Lung microvascular endothelial cell (primary cell): ENCODE measurements at places on chromosomes 2 and 18.
A peak's percentile ranks its signal among the peaks of the same experiment; 100 is the strongest.

DNA sequence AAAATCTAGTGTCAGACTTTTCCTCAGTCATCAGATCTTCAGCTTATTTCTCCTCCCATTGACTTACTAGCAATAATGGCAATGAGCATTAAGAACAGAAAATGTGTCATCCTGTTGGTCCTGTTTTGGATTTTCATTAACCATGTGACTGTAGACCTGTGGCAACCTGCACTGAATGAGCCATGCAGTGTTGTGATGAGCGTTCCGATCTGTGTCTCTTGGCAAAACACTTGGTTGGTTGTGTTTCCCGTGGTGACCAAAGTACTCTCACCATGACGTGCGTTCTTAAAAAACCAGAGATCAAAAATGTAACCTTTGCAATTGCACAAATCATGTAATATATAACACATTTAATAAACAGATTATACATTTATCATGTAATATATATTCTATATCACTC is 138.6 kb downstream of the MAP3K20 start:
- peak; percentile 86 for DNase-seq

- DNase-seq: no peak
Measured at GRCh38 chr2:120885321-120885720, 149.7 kb downstream of the GLI2 start.

DNA sequence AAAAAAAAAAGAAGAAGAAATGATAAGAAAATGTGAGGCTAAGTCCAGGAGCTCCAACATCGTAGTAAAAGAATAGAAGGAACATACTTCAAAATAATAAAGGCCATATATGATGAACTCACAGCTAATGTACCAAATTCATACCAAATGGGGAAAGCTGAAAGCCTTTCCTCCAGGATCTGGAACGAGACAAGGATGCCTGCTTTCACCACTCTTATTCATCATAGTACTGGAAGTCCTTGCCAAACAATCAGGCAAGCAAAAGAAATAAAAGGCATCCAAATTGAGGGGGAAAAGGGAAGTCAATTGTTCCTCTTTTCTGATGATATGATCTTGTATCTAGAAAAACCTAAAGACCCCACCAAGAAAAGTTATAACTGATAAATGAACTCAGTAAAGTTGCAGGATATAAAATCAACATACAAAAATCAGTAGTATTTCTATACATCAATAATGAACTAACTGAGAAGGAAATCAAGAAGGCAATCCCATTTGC is 170.6 kb downstream of the METTL4 start:
- DNase-seq: no peak

GRCh38 chr2:130355578-130356431 is at the start of gene PTPN18:
PTPN18 (plus strand) TSS chr2:130356056; CDS start chr2:130356108, 52 bp downstream.
- DNase-seq: peak; percentile 94

DNA sequence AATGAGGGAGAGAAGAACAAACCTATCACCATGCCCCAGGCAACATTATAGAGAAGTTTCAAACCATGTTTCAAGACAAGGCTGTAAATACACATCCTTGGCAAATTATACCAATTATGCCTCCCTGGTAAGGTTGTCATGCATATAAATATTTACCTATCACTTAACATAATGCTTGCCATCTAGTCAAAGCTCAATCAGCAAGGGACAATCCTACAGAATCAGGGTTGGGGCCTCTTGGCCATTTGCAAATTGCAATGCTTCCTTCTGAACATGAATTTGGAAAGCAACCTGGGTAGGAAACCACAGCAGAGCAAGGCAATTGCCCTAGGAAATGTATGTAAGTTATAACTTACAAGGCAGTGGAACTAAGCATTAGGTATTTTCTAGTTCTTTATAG is 907.2 kb upstream of the CDH2 start:
- DNase-seq: no peak

GRCh38 chr2:64092502-64092901 is 51.7 kb downstream of the PELI1 start:
- no peak for DNase-seq

- no peak for DNase-seq
Measured at GRCh38 chr2:23734416-23734815, 192.5 kb downstream of the ATAD2B start.

- DNase-seq: peak; percentile 11
Measured at GRCh38 chr2:40251137-40251536, 200.8 kb downstream of the SLC8A1 start.

DNA sequence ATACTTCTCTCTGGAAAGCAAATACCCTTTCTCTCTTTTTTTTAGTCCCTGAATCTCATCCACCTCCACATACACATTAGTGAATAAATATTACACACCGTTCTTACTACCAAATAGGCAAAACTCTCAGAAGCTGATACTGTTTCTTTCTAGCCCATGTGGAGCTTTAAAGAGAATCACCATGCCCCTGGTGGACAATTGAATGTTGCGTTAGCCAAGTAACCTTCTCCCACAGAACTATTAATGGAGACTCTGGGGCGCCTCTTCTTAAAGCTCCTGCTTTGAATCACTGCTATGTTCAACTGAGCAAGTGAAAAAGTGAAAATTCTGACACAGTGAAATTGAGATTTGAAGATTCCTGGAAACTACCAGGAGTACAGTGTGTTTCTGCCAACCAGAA is 522.8 kb upstream of the CDH7 start:
- DNase-seq: no peak

DNA sequence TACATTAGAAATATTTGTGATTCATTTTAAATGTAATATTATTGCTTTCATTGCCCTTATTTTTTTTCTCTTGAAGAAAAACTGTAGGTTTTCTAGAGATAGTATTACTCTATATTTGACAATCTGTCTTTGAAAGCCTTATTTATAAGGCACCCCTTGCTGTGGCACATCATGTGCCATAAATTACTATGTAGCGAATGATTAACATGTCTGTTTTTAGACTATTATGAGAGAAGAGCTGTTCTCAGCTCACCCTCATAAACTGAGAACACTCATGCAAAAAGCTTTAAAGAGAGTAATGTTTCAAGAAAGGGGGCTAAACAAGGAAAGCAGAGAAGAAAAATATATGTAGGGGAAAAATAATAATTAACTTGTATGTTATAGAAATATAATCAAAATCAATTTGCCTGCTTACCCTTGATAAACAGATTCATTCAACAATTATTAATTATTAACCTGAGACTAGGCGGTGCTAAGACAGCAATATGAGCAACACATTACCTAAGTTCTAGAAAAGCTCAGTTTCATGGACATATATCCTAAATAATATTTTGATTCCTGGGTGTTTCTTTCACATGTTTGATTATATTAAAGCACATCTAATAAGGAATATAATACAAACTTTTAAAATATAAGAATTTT is 69.0 kb downstream of the RAB3GAP1 start:
- no peak for DNase-seq

- DNase-seq: peak; percentile 83
Measured at GRCh38 chr2:239991689-239992314, 33.3 kb downstream of the NDUFA10 start.

DNA sequence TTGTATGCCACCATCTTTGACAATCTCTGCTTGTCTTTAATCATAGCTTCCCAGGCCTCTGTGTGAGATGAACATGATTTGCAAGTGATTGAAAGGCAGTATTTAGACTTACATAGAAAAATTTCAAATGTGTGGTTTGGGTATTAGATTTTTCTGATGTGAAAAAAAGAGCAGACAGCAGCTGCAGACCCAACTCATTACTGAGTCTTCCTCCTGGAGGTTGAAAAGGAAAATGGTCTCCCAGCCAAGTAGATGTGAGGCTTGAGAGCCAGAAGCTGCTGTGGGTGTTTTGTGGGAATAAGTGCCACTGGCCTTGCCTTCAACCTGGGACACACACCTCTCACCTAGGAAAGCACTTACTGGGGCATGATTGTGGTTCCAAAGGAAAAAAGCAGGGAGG is 92.5 kb downstream of the KCTD18 start:
- DNase-seq: no peak

DNA sequence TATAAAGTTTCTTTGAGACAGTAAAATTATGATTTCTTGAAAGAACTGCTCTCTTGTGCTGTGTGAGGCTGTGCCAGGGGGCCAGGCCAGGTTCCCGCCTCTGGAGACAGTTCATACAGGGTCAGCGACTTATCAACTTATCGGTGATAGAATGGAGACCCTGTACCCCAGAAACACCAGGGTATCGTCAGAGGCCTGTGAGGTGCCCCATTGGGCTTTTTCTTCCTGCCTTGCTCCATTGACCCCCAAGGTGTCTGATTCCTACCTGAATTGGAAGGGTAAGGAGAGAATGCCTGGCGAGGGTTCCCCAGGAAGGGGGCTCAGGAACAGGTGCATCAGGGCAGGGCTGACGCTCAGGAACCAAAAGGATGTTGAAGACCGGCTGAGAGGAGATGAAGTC is 4.3 kb downstream of the DLX1 start:
- DNase-seq: no peak

GRCh38 chr2:216021768-216022565 is 8.6 kb upstream of the MREG start:
- DNase-seq: no peak

GRCh38 chr2:112869258-112869842 is 32.8 kb upstream of the IL1B start:
- DNase-seq: no peak

GRCh38 chr2:207603486-207603885 is 21.7 kb downstream of the METTL21A start:
- no peak for DNase-seq

DNA sequence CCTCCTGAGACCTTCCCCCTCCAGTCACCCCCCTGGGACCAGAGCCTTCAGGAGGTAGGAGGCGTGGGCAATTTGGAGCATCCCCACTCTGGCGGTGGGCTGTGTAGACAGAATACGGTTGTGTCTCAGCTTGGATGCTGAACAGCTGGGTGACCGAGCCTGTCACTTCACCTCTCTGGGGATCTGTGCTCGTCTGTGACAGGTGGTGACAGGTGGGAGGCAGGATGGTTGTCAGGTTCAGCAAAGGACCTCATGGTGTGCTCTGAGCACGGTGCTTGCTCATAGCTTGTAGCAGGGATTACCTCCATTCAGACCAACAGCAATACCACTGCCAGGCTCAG is 186.5 kb upstream of the HS6ST1 start:
- no peak for DNase-seq

DNA sequence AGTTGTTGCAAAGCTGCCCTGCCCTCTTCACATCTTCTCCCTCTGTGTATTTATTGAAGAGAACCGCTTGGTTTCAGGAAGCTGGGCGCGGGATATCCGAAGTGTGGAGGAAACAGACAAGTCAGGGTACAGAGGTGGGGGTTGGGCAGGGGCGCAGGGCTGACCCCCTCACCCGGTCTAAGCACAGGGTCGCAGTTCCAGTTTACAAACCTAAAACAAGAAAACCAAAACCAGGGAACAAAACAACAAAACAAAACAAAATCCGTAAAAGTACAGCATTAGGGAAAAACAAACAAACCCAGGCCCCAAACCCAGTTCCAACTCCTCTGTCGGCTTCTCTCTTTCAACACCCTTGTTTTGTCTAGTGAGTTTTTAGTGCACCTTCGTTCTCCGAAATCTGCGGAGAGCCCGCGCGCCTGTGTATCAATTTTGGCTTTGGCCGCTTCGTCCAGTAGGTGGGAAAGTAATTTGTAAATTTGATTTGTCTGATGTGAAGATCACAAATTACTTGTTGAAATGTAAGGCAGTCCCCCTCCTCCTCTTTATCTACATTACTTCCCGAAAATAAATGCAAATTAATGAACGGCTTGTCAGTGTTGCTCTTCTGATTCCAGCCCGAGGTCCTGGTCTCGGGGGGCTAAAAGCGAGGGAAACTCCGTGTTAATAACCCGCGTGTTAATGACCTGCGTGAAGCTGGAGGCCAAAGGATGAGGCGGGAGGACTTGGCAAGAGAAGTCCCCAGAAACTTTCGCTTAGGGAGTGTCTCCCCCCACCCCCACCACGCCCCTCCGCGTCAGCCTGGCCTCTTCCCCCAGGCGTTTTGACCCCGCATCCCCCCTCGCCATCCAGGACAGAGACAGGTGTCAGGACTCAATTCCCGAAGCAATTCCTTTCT is 6.9 kb downstream of the OTX1 start:
- DNase-seq: no peak

DNA sequence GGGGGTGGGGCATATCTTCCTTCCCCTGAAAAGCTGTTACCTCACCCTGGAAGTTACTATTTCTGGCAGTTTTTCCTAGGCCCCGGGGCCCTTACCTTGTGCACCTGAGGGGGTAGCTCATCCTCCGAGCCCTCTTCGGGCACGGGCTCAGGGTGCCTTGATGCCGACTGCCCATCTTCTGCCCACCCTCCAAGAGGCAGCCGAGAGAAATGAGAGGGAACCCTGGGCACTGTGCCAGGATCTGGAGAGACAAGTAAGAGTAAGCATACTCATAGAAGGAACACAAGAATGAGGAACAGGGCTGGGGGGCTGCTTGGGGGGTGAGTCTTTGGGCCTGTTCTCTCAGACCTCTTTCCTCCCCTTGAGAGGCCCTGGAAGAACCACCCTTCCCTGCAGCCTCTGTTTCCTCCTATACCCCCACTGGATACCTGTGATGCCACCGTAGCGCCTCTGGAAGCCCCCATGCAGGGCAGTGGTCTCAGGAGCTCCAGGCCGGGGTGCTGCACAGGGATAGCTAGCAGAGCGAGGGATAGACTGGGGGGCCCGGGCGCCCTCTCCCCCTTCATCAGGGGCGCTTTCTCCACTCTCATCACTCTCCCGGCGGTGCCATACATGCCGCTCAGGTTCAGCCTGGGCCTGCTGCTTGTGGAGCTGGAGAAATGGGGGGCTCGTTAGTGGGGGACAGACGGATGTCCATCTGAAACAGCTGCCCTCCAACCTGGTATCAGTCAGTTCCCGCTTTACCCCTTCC is 2.1 kb upstream of the ABCB6 start:
- no peak for DNase-seq

DNA sequence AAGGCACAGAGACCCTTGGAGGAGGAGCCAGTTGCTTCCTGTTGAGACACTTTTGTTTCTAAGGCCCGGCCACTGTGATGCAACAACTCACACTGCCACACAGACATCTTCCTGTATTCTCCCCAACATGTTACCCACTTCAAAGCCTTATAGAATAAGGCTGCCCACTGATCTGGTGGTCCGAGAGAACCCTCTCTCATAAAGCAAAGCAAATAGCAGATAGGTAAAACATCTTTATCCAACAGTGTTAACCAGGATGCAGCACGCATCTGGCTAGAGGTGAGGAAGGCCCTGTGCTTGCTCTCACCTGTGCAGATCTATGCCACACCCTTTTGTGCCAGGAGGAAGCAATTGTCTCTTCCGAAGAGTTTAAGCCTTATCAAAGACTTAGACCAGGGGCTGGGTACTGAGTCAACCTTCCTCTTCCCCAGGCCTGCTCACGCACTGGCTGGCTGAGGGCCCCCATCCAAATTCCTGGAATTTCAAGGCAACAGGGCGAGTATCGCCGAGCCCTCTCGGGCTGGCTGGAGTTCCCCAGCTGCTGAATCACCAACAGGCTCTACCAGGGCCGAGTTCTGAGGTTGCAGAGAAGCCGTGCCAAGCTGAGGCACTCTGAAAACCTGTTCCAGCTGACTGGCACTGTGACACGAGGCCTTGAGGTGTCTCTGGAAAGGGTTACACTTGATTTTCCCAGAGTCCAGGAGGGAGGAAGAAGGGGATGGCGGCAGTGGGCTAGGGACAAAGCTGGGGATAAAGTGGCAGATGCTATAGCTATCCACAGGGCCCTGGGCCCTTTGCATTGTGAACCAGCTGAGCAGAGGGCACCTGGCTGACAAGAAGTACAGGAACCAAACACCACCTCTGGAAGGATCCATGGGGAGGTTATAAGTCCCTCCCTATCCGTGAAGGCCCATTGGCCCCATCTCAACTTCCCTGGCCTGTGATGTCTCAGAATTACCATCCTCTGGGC is 29.3 kb downstream of the TGFA start:
- peak; percentile 26 for DNase-seq
